ENCODE measurements at places on chromosomes 1 and 21.
A peak's percentile ranks its signal among the peaks of the same experiment; 100 is the strongest.

DNA sequence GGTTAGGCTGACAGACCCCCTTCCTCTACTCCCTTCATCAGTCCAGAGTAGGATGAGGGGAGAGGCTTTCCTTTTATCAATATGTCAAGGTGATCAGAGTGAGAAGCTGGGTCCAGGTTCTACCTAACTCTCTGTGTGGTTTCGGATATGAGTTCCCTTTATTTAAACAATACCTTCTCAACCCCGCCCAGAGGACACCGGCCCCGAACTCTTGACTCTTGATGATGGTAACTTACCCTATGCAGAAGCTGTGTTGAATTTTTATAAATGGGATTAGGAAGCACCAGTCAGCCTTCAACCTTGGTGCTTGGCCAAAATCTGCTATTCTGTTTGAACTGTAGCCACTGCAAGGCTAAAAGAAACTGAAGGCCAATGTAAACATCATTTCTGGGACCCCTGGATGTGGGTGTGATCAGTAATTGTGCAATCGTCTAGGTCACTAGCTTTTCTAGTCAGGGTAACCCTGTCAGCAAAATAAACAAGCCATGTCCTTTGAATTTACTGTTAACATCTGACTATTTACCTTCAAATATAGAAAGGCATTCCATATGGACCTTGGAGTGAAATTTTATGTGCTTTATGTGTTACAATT is 398.3 kb downstream of the SEC16B start:
- no peak for DNase-seq

DNA sequence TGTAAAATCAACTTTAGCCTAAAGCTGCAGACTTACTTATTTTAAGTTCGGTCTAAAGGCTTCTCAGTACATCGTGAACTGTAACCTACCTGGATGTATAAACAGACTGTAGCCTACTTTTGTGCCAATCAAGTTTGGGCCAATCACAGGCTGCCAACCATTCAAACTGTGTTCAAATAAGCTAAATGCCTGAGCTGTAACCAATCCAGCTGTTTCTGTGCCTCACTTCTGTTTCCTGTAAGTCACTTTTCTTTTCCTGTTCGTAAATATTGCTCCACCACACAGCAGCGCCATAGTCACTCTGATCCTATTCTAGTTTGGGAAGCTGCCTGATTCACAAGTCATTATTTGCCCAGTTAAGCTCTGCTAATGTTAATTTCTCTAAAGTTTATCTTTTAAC is 37.5 kb upstream of the SLAMF9 start:
- peak; percentile 7 for DNase-seq

- DNase-seq, result peak; percentile 30
Measured at GRCh38 chr1:220879076-220879508, at the start of gene HLX. TSS of gene HLX (plus strand) at chr1:220879443. CDS start at chr1:220879858, 415 bp downstream.

DNA sequence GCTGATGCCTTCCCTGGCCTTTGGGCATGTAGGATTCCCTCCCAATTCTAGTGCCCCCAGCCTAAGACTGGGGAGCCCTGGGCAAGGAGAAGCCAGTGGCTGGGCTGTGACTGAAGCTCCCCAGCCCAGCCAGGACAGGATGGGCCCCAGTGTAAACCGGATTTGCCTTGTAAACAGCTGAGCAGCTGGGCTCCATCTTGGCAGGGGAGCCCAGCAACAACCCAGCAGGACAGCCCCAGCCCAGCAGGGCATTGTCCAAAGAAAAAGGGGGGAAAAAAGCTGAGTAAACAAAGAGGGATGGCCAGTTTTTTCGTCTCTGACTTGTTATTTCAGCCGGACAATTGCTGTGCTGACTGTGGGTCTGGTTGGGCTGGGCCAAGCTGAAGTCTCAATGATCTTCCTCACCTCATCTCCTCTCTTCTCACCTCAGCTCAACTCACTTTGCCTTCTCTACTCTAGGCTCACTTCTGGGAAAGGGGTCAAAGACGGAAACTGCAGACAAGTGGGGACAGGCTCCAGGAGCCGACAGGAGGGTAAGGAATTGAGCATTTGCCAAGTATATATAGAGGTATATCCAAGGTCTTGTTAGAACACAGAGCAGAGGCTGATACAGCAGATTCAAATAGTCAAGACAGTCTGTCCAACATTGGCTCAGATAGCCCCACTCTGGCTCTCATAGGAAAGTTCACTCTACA is 97.7 kb downstream of the TMEM53 start:
- DNase-seq, result no peak

- DNase-seq, result no peak
Measured at GRCh38 chr1:76186554-76187170, 112.1 kb downstream of the ST6GALNAC3 start.

DNA sequence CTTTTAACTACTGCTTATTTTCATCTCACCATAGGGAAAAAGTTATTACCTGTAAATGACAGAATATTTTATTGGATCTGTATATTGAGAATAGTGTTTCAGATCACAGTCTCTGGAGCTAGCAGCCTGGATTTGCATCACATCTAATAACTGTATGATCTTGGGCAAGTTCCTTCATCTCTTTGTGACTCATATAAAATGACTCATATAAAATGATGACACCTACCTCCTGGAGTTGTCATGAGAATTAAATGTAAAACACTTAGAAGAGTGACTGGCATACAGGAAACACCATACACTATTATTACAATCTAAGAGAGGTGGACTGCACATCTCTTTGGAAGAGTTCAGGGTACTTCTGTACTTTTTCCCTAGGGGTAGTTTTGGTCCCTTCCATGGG is 421.3 kb downstream of the NEGR1 start:
- DNase-seq, result no peak
